ENCODE measurements at places on chromosomes 3 and 15.

- no peak for DNase-seq
Observed at GRCh38 chr15:85154061-85154460, 172.4 kb downstream of the PDE8A start.

GRCh38 chr3:184757022-184757651 is 45.3 kb upstream of the MAGEF1 start:
- no peak for DNase-seq

DNA sequence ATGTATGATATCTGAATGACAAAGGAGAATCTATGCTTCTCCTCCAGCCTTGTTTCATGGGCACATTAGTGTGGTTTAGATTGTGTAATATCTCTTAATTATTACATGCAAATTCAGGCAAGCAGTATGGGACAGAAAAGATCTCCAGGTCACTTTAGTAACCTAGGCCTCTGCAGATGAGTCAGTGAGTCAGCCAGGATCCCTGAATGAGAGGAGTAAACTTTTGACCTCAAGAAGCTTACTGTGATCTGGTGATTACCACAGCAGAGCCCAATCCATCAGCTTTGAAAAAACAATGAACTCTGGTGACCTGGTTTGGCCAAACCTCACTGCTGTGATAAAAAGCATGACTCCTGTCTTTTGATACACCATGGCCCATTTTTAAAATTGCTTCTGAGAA is 107.8 kb downstream of the LRRN1 start:
- DNase-seq = no peak

- DNase-seq = no peak
Observed at GRCh38 chr15:45146405-45146804, 16.6 kb downstream of the DUOX1 start.

DNA sequence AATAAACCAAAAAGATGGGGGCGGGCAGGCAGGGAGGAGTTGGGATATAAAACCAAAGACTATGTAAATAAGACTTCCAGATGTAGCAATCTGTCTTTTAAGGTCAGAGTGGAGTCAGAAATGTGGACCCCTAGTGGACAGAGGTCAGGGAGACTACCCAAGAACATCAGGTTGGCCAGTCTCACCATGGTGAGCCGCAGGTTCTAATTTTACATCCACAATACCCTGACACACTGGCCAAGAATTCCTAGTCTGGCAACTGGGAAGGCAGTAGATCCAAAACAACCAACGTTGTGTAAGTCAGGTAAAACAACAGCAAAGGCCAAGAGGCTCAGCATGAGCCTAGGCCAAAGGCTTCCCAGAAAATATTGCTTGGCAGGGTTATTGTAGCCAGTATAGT is 203.4 kb downstream of the FOXP1 start:
- DNase-seq = no peak

DNA sequence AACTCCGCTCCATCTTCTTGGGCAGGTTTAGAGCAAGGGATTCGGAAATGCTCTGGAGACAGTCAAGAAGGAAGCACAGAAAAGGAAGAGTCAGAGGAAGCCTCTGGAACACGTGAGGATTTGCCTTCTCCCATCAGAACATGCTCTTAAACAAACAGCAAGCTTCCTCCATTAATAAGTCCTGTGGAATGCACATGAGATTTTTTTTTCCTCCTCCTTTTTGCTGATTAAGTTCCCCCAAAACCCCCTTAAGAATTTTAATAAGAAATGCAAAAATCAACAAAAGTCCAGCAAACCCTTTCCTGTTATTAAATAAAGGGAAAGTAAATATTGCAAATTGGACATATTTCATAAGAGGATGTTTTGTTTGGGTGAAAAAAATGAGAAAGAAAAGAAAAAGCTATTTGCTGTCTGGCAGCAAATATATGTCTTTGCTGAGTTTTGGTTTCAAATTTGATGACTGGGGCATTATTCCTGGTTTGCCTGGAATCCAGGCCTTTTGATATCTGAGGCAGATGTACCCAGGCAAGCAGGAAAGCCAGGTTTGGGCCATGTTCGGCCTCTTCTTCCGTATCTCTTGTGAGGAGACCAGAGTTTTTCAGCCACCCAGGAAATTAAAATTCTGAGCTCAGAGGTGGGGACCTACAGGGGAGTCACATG is 7.9 kb upstream of the TSEN2 start:
- no peak for DNase-seq

GRCh38 chr15:72197460-72198355 is at the start of gene GRAMD2A:
GRAMD2A (minus strand) TSS chr15:72197787.
- DNase-seq = peak; percentile 92

- no peak for DNase-seq
Observed at GRCh38 chr15:88982304-88982945, 69.2 kb upstream of the MFGE8 start.

DNA sequence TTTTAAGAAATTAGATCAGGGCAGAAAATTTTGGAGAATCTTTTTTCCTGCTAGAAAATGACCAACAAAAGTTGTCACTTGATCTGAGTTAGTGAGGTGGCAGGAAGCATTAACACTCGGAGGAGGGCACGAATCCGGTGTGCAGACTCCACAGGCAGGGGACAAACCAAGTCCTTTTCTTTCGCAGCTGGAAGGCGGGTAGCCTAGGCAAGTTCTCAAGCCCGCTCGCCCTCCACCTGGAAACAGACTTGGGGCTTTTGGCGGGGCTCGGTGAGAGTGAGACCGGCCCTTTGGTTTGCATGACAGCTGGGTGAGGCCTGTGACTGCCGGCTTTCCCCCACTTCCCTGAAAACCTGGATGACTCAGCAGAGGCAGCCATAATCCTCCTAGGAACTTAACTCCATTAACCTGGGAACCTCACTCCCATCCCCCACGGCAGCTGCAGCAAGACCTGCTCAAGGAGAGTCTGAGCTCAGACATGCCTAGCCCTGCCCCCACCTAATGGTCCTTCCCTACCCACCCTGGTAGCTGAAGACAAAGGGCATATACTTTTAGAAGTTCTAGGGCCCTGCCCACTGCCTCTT is 134.8 kb downstream of the MFSD1 start:
- no peak for DNase-seq

DNA sequence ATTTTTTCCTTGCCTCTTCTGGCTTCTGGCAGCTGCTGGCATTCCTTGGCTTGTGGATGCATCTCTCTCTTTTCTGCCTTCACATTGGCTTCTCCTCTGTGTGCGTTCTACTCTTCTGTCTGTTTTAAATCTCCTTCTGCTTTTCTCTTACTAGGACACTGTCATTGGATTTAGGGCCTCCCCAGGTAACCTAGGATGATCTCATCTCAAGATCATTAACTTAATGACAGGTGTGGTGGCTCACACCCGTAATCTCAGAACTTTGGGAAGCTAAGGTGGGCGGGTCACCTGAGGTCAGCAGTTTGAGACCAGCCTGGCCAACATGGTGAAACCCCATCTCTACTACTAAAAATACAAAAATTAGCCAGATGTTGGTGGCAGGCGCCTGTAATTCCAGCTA is 40.9 kb upstream of the ULK4 start:
- DNase-seq = no peak

DNA sequence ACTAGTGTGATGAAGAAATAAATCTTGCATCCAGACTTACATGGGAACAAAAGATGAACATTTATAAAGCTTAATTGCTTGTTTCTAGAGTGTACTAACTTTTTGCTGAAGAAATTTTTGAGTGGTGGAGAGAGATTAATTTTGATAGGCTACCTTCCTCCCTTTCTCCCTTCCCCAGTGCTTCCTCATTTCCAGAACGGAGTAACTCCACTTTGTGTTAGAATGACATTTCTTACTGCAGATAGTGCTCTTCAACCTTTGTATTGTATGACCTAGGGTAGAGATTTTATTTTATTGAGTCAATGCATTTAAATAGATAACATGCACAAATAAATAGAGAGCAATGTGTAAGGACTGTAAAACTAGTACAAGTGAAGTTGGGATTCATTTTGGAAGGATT is 1.9 kb downstream of the ATP1B3 start:
- DNase-seq = no peak

Data from D341Med (cell line).